Activated T-cell treated with anti-CD3 and anti-CD28 coated beads, Interleukin-2, amount 50 U/mL, for 1 hour (primary cell): ENCODE measurements at places on chromosomes 3 and 15.

GRCh38 chr3:196323691-196324090 is 5.7 kb upstream of the DYNLT2B start:
- DNase-seq: no peak

DNA sequence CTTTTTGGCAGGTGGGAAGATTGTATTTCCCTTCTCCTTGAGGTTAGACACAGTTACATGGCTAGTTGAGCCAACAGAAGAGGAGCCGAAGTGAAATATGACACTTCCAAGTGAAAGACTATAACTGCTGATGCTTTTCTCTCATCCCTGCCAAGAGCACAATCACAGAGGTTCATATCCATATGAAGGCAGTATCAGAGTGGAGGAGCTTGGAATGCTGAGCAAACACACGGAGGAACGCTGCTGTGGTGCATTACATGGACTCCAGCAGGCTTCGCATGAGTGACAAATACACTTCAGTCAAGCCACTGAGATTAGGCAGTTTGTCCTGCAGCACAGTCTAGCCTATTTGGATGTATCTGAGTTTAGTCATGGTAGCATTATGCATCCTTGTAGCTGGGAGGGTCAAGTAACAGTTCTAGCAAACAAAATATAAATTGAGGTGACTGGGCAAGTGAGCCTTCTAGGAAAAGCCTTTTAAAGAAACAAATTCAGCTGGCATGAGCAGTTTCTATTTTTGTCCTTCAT is 5.4 kb downstream of the IQCF6 start:
- no peak for DNase-seq

DNA sequence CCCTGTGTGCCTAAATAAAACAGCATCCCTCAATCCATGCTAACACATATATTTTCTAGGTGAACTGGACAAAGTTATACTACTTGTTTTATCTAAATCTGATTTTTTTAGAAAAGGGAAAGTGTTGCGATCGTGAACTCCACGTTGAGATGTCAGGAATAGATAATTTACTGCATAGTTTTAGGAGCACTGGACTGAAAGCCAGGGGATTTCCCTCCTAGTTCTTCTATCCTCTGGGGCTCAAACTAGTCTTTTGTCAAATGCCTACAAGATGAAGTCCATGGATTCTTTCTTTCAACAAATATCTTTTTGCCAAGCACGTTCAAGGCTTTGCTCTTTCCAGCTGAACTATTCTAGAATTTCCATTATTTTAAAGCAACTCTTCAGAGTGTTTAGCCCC is 617 bp upstream of the HPS3 start:
- no peak for DNase-seq

- peak; percentile 7 for DNase-seq
These were observed 164.5 kb downstream of the FBLN2 start for GRCh38 chr3:13713396-13713795.
